ENCODE measurements at places on chromosomes 13 and 19.

GRCh38 chr13:21901811-21902708, 231.2 kb downstream of the FGF9 start:
- no peak for DNase-seq

GRCh38 chr13:34361560-34361959, 543.6 kb downstream of the RFC3 start:
- no peak for DNase-seq

DNA sequence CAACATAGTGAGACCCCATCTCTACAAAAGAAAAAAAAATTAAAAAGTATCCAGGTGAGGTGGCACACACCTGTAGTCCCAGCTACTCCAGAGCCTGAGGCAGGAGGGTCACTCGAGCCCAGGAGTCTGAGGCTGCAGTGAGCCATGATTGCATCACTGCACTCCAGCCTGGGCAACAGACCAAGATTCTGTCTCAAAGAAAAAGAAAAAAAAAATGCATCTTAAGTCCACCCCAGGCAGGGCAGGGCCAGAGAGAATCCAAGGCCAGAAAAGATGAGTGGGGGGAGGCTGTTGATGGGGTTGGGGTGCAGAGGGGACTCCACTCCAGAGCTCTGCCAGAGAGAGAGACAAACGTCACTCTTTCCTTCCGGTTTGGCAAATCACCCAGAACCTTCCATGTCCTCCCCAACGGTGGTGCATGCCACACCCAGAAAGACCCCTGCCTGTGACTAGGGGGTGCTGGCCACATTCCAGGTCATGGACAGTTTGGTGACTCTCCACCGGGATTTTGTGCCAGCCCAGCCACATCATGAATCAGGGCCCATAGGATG, 431 bp downstream of the FUT3 start:
- no peak for DNase-seq

DNA sequence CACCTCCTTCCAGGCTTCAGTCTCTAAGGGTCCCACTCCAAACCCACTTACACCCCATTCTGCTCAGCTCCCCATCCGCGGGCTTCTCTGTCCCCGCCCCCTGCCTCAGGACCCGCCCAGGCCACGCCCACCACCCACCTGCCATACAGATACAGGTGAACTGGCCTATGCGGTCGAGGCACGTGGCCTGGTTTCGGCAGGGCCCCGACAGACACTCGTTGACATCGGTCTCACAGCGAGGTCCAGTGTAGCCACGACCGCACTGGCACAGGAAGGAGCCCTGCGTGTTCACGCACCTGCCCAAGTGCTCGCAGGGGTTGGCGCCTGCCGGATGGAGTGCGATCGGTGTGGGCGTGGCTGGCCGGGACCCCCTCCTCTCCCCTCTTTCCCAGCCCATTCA, 11.9 kb downstream of the NOTCH3 start:
- no peak for DNase-seq

- DNase-seq = no peak
Measured at GRCh38 chr13:91346850-91347201, 661 bp upstream of the MIR17HG start.

- DNase-seq = no peak
Measured at GRCh38 chr13:108326309-108326708, 56.8 kb downstream of the TNFSF13B start.

- no peak for DNase-seq
Measured at GRCh38 chr13:112926003-112926402, 43.0 kb upstream of the MCF2L start.

DNA sequence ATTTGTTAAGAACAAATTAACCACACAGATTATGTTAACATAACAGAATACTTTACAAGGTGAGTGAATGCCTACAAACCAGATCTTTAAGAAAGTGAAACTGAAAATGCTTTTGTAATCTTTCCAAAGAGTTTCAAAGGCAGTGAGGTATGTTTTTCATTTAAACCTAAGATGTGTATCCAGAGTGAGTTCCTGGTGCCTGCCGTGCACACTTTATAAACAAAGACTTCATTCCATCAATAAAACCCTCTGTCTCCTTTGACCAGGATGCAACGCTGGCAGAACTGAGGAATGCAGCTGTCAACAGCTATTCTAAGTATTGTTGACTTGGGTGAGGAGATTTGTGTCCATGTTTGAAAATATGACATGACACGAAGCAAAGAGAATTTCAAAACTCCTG, 344.6 kb downstream of the DNAJC15 start:
- no peak for DNase-seq

- no peak for DNase-seq
Measured at GRCh38 chr13:56720841-56721240, 419.9 kb upstream of the PRR20A start.

DNA sequence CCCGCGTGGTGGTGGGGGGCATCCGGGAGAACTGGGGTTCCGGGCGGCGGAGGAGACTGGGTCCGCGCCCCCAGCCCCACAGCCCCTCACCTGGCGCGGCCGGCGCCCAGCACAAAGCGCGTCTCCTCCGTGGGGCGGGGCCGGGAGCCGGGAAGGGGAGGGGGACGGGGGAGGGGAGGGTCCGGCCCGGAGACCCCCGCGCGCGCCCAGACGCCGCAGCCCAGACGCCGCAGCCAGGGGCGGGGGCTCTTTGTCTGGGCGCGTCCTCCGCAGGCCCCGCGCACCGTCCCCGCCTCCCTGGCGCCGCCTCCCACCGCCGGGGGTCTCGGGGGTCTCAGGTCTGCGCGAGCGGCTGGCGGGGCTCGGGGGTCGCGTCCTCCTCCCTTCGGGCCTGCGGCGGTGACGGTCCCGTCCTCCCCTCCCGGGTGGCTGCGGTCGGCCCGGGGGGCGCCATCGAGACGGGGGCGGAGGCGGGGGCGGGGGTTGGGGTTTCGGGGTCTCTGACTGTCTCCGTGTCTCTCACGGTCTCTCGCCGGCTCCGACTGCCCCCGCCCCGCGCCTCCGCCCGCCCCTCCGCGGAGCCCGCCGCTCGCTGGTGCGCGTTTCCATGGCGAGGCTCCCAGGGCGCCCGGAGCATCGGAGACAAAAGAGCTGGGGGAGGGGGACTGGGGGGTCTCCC, at the start of gene PLPPR3:
TSS of gene PLPPR3 (minus strand) at position 131 of the 679 bp plus-strand sequence. CDS start 396 bp downstream, outside the sequence.
- no peak for DNase-seq

DNA sequence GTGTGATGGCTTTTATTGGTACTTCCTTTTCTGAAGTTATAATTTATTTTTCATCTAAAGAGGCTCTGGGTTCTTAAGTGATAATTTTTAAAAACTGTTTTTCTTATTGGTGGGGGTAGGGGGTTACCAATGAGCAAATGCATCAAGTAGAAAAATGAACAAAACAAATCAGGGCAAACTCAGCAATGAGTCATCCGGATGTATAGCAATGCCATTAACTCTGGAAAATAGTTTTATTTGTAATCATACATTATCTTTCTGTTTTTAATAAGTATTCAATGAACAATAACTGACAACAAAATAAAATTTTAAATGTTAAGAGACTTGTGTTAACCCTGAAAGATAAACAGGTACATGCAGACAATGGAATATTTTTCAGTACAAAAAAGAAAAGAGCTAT, 67.6 kb downstream of the UFM1 start:
- DNase-seq = no peak

DNA sequence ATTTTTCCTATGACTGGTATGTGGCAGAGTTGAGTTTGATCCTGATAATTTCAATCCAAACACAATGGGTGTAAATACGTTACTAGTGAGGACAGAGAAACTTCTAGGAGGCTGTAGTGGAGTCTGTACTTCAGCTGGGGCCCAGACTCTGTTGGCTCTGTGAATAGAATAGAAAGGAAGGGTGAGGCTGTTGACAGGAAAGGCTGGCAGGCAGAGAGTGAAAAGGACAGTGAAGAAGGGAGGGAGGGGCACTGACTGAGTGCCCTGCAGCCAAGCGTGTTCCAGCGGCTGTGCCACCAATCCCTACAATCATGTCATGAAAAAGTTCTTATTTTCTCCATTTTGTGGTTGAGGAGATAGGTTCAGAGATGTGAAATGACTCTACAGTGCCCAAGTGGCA, 80.5 kb downstream of the MBNL2 start:
- DNase-seq = no peak

GRCh38 chr19:49999371-50000010, 25.7 kb downstream of the VRK3 start:
- DNase-seq = no peak

DNA sequence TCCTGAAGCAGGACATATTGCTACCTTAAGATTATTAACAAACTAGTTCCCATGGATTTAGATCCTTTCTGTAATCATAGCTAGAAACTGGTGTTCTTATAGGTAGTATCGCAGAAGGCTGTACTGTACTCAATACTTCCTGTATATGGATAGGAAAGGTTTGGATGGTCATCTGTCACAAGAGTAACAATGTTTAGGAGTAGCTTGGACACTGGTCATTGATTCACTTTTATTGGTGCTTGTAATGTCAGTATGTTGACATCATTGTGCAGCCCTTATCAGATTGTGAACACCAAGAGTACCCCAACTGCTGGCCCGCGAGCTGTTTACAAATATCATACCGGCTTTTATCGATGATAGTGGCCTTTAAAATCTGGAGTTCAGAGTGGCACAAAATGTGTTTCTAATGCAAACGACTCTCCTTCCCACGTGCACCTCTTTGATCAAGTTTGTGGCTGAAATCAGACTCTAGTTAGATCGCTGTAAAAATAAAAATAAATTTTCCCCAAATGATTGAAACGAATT, 605 bp upstream of the CDK8 start:
- DNase-seq = no peak

DNA sequence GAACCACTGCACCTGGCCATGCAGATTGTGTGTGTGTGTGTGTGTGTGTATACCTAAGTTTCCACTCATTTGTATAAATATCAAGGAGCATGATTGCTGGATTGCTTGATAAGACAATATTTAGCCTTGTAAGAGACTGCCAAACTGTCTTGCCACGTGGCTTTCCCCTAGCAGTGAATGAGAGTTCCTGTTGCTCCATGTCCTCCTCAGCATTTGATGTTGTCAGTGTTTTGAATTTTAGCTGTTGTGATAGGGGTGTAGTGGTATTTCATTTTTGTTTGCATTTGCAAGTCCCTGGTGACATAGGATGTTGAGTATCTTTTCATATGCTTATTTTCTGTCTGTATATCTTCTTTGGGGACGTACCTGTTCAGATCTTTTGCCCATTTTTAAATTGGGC, 99.0 kb upstream of the ZNF536 start:
- DNase-seq = no peak

- no peak for DNase-seq
Measured at GRCh38 chr13:98521461-98522247, 55.3 kb downstream of the STK24 start.

GRCh38 chr19:38850436-38850975, 720 bp upstream of the HNRNPL start:
- DNase-seq = peak; percentile 99

- no peak for DNase-seq
Measured at GRCh38 chr19:46478356-46478986, 7.1 kb upstream of the PNMA8A start.

DNA sequence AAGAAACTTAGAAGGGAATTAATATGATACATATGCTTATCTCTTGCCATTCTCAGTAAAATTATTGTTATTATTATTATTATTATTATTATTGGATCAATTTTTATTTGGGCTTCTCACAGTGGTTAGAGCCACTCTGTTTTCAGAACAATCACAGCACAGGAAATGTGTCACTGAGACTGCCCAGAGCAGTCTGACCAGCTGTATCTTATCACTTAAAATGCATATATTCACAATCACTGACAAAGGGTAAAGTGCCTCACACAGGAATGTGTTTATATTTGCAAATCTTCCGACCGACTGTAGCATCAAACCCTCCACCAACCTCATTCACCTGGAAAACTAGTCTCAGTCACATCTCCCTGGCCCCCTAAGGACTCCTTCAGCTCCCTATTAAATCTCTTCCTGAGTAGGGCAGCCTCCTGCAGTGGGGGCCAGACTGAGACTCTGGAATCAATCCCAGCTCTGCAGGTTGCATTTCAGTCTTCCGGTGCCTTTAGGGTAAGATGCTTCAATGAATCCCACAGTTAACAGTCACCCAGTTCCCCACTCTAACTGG, 738.3 kb upstream of the SLITRK5 start:
- DNase-seq = no peak

DNA sequence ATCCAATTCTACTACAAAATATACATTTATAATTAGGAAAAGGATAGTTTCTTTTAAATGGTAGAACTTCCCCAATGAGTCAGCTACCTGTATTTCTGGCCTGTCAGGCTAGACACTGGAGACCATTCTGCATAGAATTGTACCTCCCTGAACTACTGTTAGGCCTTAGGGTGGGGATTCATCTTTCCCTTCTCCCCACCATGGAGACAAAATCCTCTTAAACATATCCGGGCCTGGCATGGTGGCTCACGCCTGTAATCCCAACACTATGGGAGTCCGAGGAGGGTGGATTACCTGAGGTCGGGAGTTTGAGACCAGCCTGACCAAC, 24.5 kb upstream of the TPT1 start:
- DNase-seq = no peak

DNA sequence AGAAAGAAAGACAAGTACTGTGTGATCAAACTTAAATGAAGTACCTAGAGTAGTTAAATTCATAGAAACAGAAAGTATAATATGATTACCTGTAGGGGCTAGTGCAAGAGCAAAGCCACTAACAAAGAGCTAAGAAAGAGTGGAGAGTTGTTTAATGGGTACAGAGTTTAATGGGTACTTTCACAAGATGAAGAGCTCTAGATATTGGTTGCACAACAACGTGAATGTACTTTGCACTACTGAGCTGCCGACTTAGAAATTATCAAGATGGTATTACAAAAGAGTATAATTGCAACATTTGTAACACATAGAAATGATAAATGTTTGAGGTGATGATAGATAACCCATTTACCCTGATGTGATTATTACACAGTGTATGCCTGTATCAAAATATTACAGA, 140.3 kb upstream of the GPC6 start:
- no peak for DNase-seq

DNA sequence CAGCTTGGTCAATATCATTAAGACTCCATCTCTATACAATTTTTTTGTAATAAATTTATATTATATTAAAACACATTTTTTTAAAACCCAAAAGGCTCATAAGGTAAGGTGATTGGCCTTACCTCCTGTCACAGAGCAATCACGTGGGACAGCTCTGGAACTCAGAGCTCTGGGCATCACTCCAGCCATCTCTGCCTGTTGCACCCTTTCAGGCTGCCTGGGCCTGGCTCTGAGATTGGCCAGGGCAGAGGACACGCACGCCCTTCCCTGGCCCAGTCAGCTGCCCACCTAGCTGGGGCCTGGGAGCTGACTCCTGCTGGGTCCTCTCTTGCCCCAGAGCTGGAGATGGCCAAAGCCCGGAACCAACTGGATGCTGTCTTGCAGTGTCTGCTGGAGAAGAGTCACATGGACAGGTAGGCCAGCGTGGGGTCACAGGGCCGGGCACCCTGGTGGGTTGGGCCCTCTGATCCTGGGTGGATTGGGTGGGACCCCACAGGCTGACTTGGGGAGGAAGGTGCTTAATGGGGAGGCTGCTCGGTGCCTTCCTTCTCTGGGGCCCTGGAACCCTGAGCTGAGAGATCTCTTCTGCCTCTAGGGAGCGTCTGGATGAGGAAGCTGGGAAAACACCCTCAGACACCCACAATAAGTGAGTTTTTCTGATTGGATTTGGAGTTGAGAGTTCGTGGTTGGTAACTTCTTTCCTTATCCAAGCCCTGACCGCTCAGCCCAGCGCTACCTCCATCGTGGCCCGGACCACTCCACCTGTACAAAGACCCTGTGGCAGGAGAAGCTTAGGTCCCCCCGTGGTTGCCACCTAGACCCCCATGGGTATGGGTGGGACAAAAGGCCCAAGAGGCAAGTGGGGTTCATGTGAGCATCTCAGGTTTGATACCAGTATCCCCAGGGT, 3.7 kb downstream of the LIN37 start:
- no peak for DNase-seq

- no peak for DNase-seq
Measured at GRCh38 chr13:104984296-104984818, 1551.1 kb downstream of the EFNB2 start.

- no peak for DNase-seq
Measured at GRCh38 chr19:7779631-7780486, 16.8 kb downstream of the CLEC4M start.
